ENCODE measurements at places on chromosomes 4 and X.

GRCh38 chr4:172173206-172173605 lies 360.0 kb downstream of the GALNTL6 start:
- DNase-seq, result no peak

- no peak for DNase-seq
Observed at GRCh38 chr4:77624213-77624612, 18.6 kb downstream of the CXCL13 start.

- no peak for DNase-seq
Observed at GRCh38 chr4:181745933-181746625, 497.1 kb upstream of the TENM3 start.

DNA sequence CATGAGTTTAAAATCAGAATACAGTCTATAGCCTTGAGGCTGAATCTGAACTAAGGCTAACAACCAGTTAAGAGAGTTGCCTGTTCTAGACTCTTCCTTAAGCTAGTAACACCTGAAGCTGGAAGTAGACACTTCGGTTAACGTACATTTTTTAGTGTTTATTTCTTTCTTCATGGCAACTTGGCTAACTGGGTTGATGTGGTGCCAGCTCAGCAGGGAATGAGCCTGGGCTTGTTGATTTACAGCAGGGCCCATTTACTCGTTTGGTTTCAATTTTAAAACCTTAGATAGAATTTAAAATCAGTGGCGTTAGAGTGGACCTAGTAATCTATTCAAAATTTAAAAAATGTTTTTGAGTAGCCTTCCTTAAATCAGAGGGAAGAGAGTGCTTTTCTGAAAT lies 137.6 kb upstream of the ESX1 start:
- DNase-seq, result no peak

- no peak for DNase-seq
Observed at GRCh38 chr4:56531823-56532222, 26.2 kb downstream of the ARL9 start.

DNA sequence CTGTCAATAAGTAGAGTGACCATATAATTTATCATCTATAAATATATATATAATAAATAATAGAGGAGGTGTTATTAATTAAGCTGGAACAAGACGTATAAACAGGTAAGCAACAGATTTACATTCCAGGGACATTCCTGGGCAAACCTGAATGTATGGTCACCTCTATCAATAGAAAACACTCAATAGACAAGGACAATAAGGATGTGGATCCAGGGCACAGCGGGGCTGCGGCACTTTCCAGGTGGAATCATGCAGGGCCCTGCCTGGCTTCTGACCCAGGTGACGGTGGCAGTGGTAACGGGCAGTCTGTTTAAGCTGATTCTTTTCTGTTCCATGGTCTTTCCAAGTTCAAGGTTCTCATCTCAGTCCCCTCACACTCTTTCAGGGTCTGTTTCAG lies 22.5 kb downstream of the ENPEP start:
- no peak for DNase-seq

DNA sequence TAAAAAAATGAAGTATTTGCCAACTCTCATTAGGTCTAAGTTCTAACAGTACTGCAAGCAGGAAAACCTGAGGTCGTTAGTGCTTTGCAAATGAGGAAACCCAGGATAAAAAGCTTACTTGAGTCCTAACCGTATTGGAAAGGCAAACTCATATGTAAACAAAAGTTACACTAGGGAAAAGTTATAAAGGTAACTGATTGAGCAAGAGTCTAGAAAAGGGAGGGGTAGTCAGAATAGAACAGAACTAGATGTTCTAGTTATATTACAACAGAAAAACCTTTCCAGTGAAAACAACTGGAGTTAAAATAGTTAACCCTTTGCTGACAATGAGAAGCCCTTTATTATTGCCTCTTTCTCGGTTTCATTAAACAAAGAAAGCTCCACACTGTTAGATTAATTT lies 66.4 kb upstream of the MAOA start:
- DNase-seq, result no peak

- DNase-seq, result no peak
Observed at GRCh38 chr4:76799140-76799539, 98.8 kb downstream of the SOWAHB start.

DNA sequence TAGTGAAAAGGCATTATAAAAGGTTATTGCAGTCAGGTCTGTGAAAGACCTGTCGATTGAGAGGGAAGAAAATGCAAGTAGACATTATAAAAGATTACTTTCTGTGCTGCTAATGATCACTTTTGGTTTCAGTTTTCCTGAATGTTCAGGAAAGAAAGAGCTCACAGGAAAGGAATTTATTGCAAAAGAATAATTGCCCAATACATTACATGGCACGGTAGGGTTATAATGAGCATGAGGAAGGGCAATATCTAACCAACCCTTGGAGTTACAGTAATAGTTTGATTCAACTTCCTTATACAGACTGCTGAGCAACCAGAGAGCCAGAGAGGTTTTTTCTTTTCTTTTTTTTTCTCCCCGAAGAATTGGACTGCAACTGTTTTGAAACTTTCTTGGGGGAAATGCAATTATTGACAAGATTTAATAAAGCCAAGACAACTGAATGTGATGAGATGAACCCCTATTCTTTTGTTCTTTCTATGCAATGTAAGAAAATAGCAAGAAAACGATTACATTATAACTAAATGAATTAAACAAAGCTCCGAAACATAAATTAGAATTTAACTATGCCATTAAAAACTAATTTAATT lies 247.0 kb downstream of the C4orf33 start:
- no peak for DNase-seq

GRCh38 chr4:55398461-55398860 lies 2.7 kb downstream of the TMEM165 start:
- DNase-seq, result no peak

DNA sequence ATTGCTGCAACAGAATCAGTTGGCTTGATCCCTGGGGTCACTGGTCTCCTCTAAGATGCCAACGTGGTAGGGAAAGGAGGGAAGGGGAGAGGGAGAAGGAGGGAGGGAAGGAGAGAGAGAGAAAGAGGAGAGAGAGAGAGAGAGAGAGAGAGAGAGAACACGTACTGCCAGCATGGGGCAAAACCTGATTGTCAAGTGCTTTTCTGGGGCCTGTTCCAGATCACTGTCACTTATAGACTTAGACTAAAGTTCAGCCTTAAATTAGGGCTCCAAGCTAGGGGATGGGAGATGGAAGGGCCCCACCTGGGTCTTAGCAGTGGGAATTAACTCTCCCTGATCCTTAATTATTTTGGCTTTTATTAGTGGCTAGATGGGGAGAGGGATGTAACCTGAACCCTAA lies 12.9 kb downstream of the SHROOM4 start:
- no peak for DNase-seq

DNA sequence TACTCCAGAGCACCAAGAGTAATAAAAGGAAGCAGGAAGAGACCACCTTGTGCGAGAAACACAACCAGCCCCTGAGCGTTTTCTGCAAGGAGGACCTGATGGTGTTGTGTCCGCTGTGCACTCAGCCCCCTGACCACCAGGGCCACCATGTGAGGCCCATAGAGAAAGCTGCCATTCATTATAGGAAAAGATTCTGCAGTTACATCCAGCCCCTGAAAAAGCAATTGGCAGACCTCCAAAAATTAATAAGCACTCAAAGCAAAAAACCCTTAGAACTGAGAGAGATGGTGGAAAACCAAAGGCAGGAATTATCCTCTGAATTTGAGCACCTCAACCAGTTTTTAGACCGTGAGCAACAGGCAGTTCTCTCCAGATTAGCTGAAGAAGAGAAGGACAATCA lies 5.7 kb downstream of the TRIM75 start:
- DNase-seq, result no peak

DNA sequence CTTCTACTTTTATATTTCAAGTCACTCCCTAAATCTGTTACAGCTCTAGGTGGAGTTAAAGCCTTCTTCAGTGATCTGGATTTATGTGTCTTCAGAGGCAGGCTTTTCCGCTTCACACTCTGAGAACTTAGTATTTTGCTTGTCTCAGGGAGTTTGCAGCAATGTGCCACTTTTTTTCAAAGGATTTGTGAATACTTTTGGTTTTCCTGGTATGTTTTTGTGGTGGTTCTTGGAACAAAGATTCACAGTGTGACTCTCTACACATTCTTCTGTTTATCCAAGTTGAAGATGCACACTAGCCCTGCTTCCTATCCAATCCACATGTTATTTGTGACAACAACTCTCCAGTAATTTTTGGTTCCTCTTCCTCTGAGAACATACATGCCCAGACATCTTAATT lies 1253.7 kb downstream of the TECRL start:
- DNase-seq, result no peak

DNA sequence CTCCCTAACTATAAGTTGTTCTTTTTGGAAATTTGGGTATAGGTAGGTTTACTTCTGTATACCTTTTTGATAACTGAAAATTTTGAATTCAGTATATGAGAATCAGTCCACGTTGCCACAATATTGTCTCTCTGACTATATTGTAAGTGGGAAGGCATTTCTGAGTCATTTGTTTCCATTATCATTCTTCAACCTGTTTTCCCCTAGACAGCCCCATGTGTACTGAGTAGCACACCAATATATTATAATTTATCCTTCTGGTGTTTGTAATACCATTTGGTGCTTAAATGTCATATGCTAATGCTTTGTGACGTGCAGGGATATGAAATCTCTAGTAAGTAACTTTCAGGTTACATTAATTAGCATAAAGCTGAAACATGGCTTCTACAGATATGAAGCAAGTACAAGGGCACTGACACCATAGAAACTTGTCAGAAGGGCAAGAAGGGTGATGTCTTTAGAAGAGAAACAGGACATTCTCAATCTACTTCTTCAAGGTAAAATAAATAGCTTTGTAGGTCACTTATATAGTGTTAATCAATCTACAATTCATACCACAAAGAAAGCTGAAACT lies 27.7 kb downstream of the PAK3 start:
- no peak for DNase-seq

GRCh38 chr4:118682928-118683327 lies 2.3 kb upstream of the METTL14 start:
- DNase-seq, result no peak

GRCh38 chr4:87058356-87059073 lies 123.7 kb downstream of the AFF1 start:
- DNase-seq, result peak; percentile 58

GRCh38 chrX:26580021-26580420 lies 364.1 kb downstream of the MAGEB5 start:
- DNase-seq, result no peak

DNA sequence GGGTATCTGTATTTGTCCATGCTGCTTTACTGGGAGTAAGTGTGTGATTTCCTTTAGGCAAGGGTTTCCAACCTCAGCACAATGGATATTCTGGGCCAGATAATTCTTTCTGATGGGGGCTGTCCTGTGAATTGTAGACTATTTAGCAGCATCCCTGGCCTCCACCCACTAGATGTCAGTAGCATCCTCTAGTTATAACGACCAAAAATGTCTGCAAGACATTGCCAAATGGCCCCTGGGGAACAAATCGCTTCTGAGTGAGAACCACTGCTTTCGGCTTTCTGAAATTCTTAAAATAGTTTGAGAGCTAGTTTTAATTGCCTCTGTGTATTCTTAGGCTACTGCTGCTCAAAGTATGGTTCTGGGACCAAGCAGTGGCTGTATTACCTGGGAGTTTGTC lies 81.2 kb upstream of the GPM6B start:
- DNase-seq, result no peak

- no peak for DNase-seq
Observed at GRCh38 chrX:134718105-134718965, 60.1 kb upstream of the PLAC1 start.

DNA sequence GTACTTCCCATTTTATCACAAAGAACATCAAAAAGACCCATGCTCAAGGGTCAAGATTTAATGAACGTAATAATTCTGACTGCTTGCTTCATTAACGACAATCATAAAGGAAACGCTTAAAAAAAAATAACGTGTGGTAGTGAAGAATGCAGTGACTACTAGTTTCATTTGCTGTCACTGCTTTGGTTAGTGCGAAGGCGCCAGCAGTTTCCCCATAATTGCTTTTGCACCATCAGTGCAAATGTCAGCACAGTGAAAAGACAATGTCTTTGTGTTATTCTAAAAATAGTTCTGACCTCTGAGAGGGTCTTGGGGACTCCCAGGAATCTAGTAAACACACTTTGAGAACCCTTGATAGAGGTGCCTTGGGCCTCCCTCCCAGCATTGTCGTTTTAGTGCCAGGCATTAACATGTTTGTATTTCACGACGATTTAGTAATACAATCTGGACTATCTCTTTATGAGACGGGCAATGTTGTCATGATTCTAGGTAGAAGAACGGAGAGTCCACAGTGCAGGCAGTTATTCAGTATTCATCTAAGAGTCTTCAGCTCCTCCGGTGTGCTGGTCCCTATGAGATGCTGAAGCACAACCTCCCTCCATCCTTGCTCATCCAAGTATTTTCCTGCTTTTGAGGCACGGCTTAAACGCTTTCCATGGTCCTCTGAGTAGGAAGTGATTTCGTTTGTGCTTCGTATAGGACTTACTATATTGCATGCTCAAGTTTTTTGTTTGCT lies 71.0 kb downstream of the AFF1 start:
- peak; percentile 29 for DNase-seq

- no peak for DNase-seq
Observed at GRCh38 chr4:174429701-174430410, 92.4 kb downstream of the HPGD start.

DNA sequence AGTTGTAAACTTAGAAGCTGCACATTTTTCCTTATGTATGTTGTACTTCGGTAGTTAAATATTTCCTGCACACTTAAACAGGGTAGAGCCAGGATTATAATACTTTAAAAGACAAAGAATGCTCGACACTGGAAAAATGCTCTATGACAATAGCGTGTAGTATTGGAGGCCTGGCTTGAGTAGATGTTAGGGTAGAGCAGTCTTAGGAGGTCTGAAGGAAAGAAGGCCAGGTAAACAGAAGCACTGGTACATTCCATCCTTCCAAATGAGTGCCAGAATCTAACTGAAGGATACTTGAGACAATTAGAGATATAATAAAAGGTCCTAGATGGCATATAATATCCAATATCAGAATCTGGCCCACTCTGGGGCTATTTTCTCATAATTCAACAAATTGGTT lies 42.3 kb downstream of the ATXN3L start:
- no peak for DNase-seq

DNA sequence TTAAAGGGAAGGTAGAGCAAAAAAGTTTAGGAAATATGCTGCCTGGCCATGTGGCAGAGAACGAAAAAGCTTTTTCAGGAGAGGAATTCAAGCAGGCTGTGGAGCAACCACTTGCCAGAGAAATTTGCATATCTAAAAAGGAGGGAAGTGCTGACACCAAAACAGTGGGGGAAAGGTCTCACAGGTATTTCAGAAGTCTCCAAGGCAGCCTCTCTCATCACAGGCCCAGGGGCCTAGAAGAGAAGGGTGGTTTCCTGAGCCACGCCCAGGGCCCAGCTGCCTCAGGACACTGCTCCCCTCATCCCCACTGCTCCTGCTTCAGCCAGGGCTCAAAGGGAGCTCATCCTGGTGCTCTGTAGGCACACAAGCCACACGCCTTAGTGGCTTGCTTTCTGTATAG lies 29.9 kb upstream of the STS start:
- no peak for DNase-seq

DNA sequence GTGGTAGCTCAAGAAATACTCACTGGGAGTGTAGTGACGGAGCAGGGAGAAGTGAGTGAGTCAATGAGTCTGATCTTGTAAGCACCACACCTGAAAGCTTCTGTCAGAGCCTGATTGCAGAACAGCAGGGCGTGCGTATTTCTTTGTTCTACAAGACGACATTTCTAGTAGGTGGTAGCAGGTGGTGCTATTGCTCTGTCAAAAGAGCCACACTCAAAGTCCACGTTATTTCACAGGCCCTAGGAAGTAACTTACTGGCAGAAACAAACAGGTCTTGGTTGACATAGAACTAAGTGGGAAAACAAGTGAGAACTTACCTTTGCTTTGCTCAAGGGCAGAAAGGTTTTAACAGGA lies 46.4 kb upstream of the SPRY1 start:
- DNase-seq, result no peak

GRCh38 chrX:115357326-115358120 lies 68.0 kb downstream of the LUZP4 start:
- no peak for DNase-seq

Measured in stimulated activated CD8-positive, alpha-beta memory T cell treated with anti-CD3 and anti-CD28 coated beads, Interleukin-15, amount 100 ng/mL, for 48 hours (primary cell).